ENCODE measurements at places on chromosomes 11 and 22.

GRCh38 chr22:48494968-48495750, 1332.5 kb downstream of the BRD1 start:
- no peak for DNase-seq

- DNase-seq = no peak
Measured at GRCh38 chr22:38481162-38481870, 13.4 kb downstream of the KDELR3 start.

DNA sequence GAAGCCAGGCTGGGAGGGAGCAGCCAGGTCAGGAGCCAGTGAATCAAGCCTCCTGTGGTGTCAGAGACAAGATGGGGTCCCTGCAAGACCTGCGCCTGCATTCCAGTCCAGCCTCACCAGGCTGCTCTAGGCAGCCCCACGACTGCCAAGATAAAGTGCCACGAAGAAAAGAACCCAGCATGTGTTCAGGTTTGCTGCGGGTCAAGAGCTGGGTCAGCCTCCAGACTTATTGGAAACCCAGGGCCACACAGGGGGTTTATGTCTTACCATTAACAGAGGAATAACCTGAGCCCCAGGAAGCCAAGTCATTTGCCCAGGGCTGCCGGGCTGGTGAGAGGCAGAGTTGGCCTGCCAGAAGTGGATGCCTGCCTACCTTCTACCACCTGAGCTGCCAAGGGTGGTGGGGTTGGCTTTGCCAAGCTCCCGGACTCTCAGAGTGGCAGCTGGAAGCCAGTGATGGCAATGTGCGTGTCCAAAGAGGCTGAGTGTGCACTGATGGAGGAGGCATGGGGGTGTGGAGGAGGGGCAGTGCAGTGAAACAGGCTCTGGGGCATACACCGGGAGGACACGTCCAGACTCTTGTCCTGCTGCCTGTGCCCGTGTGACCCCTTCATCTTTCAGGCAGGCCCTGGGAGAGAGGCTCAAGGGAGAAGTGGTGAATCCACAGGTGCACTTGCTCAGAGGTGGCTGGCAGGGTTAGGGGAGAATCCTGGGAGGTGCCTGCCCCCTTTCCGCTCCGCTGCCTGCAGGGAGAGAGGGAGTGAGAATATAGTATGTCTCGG, 1.7 kb downstream of the RASD2 start:
- no peak for DNase-seq

DNA sequence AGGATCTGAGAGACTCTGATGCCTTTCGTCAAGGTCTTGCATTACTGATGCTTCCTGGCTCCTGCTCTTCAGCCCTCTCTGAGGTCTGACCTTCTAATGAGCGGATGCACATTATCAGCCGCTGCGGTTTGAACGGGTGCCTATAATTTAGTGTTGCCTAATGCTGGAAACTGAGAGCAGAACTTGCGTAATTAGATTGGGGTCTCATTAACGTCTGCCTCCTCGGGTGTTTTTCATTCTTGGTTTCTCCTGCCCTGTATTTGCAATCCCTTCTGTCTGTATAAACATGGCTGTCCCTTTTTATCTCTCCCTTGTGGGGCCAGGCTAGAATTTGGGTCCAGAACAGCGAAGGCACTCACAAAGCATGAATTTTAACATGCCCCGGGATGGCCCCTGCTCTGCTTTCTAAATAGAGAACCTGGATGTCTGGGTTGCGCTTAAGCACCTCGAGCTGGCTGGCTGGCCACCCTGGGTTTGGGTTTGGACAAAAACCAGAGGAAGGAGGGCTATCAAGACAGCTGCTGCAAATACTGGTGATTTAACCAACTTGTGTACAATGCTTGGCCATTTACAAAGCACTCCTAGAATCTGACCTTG, 118.6 kb downstream of the TIMP3 start:
- DNase-seq = no peak

DNA sequence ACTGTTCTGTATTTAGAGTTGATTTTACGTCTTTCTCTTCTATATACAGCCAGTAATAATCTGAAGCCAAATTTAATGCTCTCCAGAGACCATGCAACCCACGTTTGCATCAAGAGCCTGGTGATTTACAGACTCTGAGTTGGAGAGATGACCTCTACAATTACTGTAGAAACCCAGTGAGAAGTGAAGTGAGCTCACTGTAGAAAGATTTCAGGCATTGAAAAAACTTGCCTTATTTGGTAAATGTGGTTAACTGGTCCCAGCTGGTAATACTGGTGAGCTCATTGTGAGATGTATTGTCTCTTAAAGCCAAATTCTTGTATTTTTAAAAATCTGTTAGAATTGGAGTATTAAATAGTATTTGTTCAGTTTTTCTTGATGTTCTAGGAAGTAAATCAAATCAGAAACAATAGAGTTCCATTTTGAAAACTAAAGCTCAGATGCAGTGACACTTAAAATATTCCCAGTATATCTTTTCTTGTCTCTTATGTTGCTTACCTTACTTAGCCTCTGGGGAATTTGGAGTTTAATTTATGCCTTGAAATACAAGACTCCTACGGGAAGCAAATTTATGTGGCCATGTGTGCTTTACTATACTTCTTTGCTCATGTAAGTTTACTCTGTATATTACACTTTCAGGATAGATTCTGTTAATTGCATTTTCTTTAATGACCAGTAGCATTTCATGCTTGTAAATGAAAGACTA, 189.9 kb downstream of the ARHGAP42 start:
- DNase-seq = no peak

- no peak for DNase-seq
Measured at GRCh38 chr22:17100621-17101020, 15.8 kb downstream of the IL17RA start.

GRCh38 chr11:102608699-102609098, 16.4 kb downstream of the MMP20 start:
- DNase-seq = no peak

GRCh38 chr11:61357233-61357893, 4.3 kb downstream of the CYB561A3 start:
- no peak for DNase-seq

DNA sequence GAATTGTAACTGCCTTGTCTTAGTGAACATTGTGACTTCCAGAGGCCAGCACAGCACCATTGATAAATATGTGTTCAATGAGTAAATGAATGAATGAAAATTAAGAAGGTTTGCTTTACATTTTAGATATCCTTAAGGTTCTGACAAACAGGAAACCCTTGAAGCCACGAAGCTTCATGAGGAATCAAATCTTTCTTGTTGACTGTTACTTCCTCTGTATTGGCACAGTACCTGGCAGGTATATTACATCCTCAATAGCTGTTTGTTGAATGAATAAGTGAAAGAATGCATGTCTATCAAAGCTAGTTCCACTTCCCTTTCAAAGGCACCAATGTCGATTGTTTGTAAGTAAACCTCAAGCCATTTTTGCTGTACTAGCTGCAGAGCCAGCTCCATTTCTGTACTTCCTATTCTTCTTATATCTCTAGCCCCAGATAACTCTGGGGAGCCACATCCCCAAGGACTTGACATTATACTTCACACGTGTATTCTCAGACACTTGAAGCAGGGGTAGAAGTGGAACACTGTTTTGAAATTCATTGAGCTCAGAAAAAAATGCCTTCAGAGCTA, 140.3 kb upstream of the RAG2 start:
- no peak for DNase-seq

DNA sequence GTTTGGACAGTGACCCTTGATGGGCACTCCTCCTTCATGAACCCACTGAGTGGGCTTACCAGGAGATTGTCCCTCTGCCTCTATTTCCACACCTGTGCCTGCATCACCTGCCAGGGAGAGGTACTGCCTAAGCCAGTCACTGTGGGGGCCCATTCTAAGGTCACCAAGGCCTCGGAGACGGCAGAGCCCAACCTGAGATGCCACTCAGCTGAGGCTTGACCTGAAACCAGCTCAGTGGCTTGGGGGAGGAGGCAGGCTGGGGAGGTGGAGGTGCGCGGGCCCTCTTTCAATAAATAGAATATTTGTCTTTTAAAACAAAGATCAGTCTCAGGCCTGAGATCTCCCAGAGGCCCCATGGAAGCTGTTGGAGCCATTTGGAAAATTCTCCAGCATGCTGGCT, 84.5 kb downstream of the DHCR7 start:
- no peak for DNase-seq

GRCh38 chr11:107140983-107141382, 122.7 kb upstream of the GUCY1A2 start:
- DNase-seq = no peak

DNA sequence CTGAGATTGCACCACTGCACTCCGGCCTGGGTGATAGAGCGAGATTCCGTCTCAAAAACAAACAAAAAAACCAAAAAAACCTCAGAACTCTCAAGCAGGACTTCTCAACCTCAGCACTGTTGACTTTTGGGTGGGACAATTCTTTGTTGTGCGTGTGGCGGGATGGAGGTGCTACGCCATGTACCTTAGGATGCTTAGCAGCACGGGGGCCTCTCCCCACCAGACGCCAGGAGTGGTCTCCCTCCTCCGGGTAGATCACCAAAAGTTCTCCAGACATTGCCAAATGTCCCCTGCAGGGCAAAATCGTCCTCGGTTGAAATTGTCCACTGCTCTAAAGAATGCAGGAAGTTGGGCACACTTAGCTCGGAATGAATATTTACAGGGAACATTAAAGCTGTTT, 26.9 kb upstream of the ATXN10 start:
- DNase-seq = no peak

DNA sequence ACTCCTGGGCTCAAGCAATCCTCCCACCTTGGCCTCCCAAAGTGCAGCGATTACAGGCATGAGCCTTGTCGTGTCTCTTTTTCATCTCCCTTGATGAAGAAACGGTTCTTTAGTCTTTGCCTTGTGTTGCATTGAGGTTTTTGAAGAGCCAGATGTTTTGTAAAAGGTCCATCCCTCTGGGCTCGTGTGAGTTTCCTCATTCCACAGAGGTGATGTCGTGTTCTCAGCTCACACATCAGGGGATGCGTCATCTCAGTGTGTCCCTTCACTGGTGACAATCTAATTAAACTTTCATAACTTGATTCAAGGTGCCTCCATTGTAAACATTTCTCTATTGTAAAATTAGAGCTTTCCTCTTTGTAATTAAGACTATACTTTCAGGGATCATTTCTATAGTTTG, 29.7 kb upstream of the TEF start:
- no peak for DNase-seq

DNA sequence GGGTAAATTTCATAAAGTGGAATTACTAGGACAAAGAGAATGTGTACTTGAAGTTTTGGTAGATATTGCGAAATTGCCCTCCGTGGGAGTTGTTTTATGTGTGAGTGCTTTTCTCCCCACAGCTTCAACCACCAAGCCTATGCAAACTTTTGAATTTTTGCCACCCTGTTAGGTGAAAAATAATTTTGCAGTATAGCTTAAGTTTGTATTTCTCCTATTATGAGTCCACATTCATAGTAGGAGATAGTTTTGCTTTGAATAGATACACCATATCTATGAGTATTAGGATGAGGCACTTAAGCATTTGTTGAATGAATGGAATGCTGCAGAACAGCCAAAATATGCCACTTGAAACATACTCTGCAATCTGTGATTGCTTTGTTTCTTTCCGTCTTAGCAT, 43.6 kb downstream of the UVRAG start:
- DNase-seq = no peak

- no peak for DNase-seq
Measured at GRCh38 chr11:120195601-120196320, 15.1 kb upstream of the OAF start.

DNA sequence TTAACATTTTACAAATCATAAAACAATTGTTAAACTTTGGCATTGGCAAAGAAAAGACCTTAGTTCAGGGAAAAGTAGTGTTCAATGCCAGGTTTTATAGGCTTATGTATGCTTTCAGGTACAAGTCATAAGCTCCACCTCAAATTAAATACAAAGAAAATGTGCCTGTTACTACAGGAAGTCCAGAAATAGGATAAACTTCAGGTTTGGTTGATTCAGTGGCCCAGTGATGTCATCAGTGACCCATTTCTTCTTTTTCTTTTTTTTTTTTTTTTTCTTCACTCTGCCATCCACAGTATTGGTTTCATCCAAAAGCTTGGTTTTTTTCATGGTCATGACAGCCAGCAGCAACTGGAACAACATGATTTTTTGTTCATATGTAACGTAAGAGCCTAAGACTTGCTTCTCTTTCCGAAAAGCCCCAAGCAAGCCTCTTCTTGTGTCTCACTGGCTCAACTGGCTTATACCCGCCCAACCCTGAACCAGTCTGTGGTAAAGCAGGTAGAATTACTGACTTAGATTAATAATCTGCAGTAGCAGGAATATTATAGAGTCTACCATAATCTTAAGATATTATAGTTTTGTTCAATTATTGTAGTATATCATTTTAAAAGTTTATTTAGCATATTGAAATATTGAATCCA, 46.2 kb downstream of the TTC17 start:
- no peak for DNase-seq

- no peak for DNase-seq
Measured at GRCh38 chr11:95891423-95892170, 32.3 kb downstream of the MTMR2 start.

DNA sequence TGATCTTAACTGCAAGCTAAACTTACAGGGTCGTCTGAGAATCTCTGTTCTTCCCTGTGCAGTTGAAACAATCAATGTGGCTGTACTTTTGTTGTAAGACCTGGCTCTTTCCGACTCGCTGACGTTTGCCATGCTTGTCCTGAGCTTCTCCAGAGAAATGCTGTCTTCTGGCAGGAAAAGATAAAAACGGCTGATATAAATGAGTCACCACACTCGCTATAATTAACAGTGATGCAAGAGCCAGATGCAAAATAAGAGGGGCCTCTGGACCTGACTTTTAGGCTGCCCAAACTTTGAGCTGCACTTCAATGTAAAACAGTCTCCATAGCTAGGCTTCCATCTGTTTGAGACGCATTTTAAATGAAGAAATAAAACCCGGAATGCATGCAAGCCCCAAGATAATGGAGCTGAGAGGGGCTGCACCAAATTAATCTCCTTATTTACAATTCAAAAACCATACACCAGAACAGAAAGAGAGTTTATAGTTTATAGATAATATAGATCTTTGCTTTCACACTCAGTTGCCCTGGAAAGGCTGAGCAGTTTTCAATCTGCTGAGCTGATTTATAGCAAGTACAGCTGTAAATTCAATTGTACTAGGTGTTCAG, 48.5 kb downstream of the WT1 start:
- no peak for DNase-seq

DNA sequence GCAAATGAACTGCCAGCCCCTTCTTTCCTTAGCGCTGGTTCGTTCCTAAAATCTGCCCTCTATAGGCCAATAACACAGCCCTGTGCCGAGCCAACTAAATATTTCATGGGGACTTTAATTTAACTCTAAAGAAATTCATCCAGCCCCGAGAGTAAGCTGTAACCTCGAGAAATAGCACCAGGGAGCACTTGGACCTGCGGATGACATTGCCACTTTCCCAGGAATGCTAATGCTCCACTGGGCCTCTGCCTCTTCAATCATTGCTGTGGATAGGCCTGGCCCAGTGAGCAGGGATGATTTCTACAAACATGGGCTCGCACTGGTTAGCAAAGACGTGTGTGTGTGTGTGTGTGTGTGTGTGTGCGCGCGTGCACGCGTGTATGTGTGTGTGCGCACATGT, 95.3 kb upstream of the TBCEL start:
- DNase-seq = no peak

GRCh38 chr11:36550385-36551115, 17.3 kb upstream of the RAG1 start:
- no peak for DNase-seq

- no peak for DNase-seq
Measured at GRCh38 chr11:61507962-61508861, at the start of gene LRRC10B. Gene LRRC10B, plus strand, starts transcription at chr11:61508749. Its CDS starts 250 bp downstream, at chr11:61508999.
